ENCODE measurements at places on chromosomes 4 and X.

DNA sequence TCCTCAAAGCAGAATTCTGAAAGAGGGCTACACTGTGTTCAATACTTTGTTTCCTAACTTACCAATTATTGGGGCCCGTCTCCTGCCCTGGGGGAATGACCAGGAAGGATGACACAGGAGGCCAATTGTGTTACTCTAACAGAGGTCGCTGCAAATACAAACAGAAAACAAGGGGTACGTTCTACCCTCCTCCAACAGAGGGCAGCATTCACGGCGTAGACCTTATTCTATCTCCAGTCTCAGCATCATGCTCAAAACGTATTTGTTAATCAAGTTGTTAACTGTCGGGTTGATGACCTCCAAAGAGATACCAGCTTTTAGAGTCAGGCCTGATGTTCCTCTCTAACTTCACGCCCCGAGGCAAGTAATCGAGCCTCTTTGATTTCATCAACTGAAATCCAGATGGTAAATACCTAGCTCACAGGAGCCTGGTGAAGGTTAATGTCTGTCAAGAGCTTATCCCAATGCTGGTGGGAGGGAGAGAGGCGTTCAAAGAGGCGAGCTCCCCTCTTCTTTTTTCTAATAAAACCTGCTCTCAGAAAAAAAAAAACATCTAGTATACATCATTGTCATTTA is 181.0 kb upstream of the KCNIP4 start:
- no peak for DNase-seq

- DNase-seq, result no peak
Observed at GRCh38 chrX:3807906-3808305, 94.5 kb upstream of the PRKX start.

DNA sequence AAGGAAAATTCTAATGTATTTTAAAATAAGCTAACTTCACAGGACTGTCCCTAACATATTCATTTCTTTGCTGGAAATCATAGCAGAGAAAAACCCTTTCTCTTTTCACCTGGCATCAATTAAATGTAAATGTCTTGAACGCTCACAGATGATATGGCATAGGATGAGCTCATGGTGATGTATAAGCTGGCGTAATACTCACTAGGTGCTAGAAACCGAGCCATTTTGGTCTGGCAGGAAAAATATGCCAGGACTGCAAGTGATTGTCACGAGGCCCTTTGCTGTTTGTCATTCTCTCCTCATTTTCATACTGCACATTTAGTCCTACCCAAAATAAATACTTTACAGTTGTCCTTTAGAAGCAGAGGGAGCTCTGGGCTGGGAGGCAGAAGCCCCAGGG is 222.7 kb upstream of the LNX1 start:
- DNase-seq, result no peak

DNA sequence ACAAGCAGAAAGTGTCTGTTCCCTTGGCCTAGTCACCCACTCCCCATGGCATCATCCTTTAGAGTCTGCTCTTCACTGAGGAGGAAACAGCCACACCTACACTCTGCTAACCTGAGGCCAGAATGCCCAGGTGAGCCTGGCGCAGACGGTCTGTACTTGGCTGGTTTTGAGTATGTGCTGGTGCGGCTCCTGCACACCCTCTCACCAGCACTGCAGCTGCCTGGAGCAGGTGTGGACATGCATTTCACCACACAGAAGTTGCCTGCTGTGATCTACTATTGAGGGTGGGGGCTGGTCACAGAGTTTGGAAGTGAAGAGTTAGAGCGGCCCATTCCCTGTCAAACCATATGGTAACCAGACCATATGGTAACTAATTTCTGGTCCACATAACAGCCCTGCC is 39.5 kb downstream of the KANTR start:
- no peak for DNase-seq

DNA sequence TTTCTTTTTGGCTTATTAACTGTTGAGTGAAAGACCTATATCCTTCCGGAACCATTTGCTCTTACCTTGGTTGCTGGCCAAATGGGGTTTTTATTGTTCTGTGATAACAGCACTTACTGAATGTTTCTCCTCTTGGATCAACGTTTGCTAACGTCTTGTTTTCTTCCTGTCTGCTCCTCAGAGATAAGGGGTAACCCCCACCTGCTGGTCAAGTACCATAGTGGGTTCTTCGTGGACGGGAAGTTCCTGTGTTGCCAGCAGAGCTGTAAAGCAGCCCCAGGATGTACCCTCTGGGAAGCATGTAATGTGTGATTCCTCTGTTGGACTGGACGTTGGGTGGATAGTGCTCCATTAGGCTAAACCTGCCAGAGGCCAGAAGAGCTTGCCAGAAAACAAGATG is 15.3 kb downstream of the BMX start:
- DNase-seq, result no peak

DNA sequence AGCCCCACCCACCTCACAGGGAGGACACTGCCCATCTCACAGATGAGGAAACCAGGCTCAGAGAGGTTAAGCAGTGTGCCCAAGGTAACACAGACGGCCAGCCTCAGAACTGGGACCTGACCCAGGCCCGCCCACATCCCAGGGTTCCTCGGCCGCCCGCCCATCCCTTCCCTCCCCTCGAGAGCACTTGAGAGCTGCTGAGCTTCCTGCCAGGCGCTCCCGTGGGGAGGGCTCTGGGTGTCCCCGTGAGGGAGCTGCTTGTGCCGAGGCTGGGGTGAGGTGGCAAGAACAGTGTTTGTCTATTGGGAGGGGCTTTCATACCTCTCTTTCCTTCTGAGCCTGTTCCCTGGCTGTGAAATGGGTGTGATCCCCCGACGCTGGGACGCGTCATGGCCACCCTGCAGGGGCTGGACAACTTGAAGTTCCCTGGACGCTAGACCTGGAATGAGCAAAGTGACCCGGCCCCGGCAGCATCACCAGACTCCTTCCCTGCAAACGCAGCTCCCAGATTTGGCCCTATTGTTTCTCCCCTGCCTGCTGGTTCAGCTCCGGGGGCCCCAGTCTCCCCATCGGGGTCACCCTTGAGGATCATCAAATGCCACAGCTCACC is 204.9 kb downstream of the AFAP1 start:
- DNase-seq, result no peak

GRCh38 chrX:152735860-152736511 is 2.4 kb downstream of the MAGEA12 start:
- DNase-seq, result no peak

DNA sequence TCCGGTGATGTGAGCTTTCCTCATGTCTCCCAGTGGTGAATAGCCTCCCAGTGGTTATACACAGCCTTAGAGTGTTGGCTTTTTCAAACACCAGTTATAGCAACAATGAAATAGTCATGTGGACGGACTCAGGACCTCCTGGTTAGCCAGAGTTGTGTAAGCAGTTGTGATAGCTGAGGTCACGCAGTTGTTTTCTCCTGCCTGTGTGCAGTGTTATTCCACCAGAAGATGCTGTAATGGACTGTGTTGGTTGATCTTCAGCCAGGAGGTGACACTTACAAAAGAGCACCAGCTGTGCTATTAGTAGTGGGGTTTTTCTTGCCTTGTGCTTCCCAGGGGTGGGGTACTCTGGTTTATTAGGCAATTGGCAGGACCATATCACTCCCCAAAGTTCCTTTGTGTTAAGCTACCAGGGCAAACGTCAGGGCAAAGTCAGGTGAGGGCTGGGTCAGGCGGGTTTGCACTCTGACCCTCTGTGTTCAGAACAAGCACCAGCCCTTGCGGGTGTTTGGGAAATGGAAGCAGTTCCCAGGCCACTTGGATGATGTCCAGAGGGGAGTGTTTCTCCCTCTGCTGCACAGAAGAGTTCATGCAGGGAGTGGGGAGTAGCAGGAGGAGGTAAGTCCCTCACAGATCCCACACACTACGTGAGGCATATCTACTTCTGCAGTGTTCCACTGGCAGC is 252.6 kb downstream of the TMEM47 start:
- no peak for DNase-seq

GRCh38 chr4:57877047-57877458 is 766.9 kb upstream of the IGFBP7 start:
- DNase-seq, result peak; percentile 42

GRCh38 chrX:50108264-50108663 is 92.5 kb downstream of the AKAP4 start:
- no peak for DNase-seq

- DNase-seq, result no peak
Observed at GRCh38 chr4:77062856-77063255, 12.9 kb downstream of the CCNI start.

DNA sequence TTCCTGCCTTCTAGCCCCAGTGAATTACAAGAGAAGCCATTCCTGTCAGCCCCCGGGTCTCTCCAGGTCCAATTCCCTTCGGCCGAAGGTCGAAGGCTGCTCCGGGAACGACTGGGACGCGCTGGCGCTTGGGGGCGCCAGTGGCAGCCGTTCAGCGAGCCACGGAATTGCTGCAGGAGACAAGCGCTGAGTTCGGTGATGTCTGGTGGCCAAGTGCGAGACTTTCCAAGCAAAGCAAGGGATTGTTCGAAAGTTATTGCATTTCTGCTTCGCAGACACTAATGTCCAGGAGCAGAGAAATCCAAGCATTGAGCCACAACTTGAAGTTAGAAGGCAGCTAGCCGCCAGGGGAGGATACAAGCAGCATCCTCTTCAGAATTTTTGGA is 1.1 kb upstream of the DKK2 start:
- DNase-seq, result peak; percentile 77

- no peak for DNase-seq
Observed at GRCh38 chrX:86830685-86831084, 682.4 kb downstream of the DACH2 start.

GRCh38 chr4:5472160-5472591 is 236.2 kb downstream of the EVC2 start:
- peak; percentile 17 for DNase-seq

GRCh38 chrX:108072746-108073145 is 18.6 kb downstream of the PSMD10 start:
- no peak for DNase-seq

DNA sequence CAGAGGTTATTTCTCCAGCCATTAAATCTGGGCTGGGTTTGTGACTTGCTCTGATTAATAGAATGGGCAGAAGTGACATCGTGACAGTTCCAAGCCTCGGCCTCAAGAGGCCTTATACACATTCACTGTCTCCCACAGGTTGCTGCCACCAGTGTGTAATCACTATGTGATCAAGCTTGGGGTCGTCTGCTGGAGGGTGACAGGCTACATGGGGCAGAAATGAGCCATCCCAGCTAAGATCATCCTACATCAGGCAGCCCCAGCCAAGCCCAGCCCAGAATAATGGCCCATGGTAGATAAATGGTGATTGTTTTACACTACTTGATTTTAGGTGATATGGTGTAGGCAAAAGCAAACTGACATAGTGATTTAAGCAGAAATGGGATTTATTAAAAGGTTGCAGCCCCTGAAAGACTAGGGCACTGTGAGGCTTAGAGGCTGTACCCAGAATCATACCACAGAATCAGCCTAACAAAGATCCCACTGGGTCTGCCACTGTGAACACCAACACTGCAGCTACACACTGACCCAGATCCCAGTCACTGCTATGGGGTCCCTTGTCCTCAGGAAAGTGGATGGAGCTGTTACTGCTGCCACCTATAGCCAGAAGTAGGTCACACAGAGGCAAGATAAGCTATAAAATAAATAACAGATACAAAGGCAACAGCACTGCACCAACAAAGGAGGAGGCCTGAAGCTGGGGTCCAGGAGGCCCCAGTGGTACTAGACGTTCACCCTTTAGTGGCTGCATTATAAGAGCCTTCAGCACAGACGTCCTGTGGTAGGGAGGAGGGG is 159.6 kb upstream of the RBPJ start:
- DNase-seq, result peak; percentile 44

DNA sequence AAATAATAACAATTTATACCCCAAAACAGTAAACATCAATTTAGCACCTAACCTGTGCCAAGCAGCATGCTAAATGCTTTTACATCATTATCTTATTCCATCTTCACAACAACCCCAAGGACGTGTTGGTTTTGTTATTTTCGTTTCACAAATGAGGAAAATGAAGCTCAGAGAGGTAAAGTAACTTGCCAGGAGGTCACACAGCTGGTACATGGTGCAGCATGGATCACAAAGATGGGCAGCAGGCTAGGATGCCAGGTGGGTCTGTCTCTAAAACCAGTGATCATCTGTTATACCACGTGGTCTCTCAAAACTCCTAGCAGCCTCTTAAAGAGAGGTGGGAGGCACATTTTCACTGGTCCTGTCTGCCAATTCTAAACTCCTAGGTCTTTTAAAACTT is 323.6 kb upstream of the F9 start:
- DNase-seq, result no peak

DNA sequence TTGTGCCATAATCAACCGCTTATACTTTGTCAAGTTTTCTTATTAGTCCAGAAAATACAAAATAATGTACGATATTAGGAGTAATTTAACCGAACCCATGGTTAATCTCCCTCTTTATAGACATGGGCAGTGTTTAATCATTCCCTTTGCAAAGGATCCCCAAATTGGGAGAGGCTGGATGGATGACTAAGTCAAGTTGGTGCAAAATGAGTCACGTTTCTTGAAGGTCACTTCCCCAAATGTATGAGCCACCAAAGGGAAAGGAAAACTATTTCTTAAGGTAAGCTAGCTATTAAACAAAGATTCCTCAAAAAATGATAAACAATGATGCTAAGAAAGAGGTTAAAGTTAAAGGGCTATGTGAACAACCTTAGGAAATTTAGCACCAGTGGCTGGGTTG is 17.5 kb downstream of the MAML3 start:
- DNase-seq, result no peak

DNA sequence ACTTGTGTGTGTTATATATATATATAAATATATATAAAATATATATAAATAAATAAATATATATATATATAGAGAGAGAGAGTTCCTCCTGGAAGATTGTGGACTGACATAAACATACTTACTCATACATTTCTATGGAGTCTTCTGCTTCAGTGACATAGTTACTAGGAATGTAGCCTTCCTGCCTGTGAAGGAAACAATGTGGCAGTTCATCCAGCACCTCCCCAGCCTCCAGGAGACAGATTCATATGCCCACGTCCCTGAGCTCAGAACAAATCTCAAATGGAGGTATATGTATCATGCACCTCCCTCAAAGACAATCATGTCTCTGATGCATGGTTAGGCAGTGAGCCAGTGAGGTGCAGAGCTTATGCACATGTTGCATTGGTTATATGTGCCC is 11.4 kb upstream of the TIMM8A start:
- no peak for DNase-seq

- no peak for DNase-seq
Observed at GRCh38 chr4:1251773-1252066, 2.8 kb upstream of the CTBP1 start.

DNA sequence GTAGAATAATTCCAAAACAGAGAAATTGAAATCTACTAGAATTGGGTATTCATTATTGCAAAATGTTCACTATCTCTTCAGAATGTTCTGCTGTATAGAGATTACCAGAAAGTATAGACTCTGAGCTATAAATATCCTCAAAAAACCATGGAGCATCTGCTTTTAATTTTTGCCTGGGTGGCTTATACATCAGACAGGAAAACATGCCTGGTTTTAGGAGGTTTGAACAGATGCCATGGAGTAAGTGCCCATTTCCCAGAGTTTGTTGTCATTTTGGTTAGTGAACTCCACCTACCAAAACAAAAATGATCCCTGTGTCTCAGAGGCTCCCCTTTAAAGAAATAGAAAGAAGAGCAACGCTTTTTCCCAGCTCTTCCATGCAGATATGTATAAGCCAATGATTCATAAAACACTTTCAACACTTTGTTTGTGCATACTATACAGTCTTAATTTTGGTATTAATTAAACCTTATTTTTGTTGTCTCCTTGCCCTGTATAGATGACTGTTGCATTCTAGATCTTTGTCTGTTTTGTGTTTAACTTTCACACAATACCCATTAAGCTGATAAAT is 68.7 kb downstream of the MEPE start:
- no peak for DNase-seq

GRCh38 chr4:107902715-107903114 is 28.6 kb upstream of the CYP2U1 start:
- no peak for DNase-seq

All from right forelimb (tissue), 1 donor.